ENCODE measurements at places on chromosomes 2 and 18. TPM values are rescaled to one million over a fixed set of nuclear protein-coding genes. Genes with fewer than 3 reads are reported as not detected.

Gene MARCO
- total RNA-seq, result not detected

Gene ZNF396
- 0.84 TPM for total RNA-seq

Gene RGPD5
- 68.8 TPM for total RNA-seq

DNA sequence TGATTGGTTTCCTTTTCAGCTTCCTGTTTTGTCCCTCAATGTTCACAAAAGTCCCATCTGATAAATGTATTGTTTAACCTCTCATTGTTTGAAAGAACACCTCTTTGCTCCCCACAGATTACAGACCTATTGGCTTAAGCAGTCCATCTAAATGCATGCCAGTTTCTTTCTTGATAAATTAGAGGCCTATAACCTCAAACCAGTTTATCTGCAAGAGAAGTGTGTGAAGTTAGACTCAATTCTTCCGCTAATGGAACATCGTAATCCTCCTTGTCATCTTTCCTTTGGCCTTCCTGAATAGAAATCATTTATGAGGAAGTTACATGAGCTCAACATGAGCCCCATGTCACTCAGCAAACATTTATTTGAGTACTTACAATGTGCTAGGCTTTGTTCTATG is 74.0 kb downstream of the FRZB start:
- H3K4me1 ChIP-seq, result peaks cover 16% of the 10 kb centered on the region
- no peak overlapping the region for H3K4me3 ChIP-seq
- H3K27ac ChIP-seq, result no peak overlapping the region
- no peak for DNase-seq
- H3K36me3 ChIP-seq, result no peaks in the 10 kb centered on the region

GRCh38 chr2:108385411-108386071 is 7.8 kb downstream of the SULT1C4 start:
- H3K36me3 ChIP-seq, result no peaks in the 10 kb centered on the region
- H3K27ac ChIP-seq, result no peak overlapping the region
- H3K4me1 ChIP-seq, result no peaks in the 10 kb centered on the region
- H3K27me3 ChIP-seq, result no peaks in the 10 kb centered on the region

DNA sequence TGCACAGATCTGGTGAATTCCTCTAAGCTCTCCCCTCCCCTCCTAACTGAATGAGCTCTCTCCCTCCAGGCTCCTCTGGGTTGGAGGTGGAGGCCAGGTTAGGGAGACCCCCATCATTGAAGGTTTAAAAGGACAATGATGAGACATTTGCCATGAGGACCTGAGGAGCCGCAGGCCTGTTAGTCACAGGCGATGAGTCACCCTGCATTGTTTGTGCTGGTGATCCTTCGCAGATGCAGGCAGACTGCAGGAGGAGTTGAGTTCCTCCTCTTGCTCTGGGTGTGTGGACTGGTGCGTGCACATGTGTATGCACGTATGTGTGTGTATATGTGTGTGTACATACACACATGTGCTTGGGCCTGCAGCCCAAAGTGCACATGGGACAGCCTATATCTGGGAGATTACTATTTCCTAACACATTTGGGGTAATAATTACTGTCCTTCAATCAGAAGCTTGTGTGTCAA is 42.0 kb downstream of the MCFD2 start:
- no peaks in the 10 kb centered on the region for H3K36me3 ChIP-seq
- H3K4me1 ChIP-seq, result peaks cover 12% of the 10 kb centered on the region
- DNase-seq, result peak; percentile 75
- no peak overlapping the region for H3K4me3 ChIP-seq
- no peaks in the 10 kb centered on the region for H3K27me3 ChIP-seq

DNA sequence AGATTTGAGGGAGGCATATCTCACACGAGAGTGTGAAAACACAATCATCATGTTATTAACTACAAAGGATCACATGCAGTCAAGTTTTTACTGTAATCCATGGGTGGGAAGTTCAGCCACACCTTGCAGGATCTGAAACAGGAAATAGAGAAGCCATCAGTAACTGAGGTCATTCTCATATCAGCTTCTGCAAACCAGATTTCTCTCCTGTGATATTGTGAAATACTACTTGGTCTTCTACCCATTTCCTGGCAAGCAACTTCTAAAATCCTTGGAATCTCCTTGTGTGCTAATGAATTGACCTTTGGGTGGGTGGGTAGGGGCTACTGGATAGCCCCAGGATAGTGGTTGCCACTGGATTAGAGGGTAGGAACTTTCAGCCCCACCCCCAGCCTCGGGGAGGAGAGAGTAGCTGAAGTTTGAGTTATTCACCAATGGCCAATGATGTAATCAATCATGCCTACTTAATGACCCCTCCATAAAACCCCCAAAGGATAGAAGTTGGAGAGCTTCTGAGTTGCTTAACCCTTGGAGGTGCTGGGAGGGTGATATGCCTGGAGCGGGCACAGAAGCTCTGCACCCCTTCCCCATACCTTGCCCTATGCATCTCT is 25.6 kb upstream of the TGIF1 start:
- H3K27me3 ChIP-seq, result no peaks in the 10 kb centered on the region
- no peak overlapping the region for H3K27ac ChIP-seq
- no peaks in the 10 kb centered on the region for H3K36me3 ChIP-seq
- no peaks in the 10 kb centered on the region for H3K4me1 ChIP-seq

- no peak overlapping the region for H3K27ac ChIP-seq
- no peak for DNase-seq
- H3K27me3 ChIP-seq, result no peaks in the 10 kb centered on the region
- no peak overlapping the region for H3K4me3 ChIP-seq
- no peaks in the 10 kb centered on the region for H3K36me3 ChIP-seq
- H3K4me1 ChIP-seq, result no peaks in the 10 kb centered on the region
Observed at GRCh38 chr18:6959110-6959509, 158.5 kb downstream of the LAMA1 start.

DNA sequence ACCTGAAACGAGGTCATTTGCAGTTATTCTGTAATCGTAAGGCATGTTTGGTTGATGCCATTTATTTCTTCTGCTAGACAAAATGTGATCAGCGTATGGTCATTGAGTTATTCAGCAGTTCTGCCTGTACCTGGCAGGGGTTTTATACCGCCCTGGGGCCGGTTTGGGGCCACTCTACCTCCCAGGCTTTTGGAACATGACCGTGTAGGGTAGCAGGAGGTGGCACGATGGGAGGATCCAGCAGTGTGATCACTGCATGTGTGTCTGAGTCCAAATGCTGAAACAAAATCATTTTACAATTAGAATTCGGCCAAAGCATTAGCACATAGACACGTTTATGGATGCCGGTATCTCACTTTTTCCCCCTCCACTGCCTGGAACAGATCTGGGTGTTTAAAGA is 26.7 kb downstream of the LPIN1 start:
- no peaks in the 10 kb centered on the region for H3K27me3 ChIP-seq
- H3K27ac ChIP-seq, result no peak overlapping the region
- peaks cover 17% of the 10 kb centered on the region for H3K4me1 ChIP-seq
- H3K4me3 ChIP-seq, result no peak overlapping the region

Data from A673 (cell line).